Activated naive CD8-positive, alpha-beta T cell treated with anti-CD3 and anti-CD28 coated beads for 36 hours (primary cell): ENCODE measurements at places on chromosomes 3 and 15. TPM values are rescaled to one million over a fixed set of nuclear protein-coding genes. Genes with fewer than 3 reads are reported as not detected.

DNA sequence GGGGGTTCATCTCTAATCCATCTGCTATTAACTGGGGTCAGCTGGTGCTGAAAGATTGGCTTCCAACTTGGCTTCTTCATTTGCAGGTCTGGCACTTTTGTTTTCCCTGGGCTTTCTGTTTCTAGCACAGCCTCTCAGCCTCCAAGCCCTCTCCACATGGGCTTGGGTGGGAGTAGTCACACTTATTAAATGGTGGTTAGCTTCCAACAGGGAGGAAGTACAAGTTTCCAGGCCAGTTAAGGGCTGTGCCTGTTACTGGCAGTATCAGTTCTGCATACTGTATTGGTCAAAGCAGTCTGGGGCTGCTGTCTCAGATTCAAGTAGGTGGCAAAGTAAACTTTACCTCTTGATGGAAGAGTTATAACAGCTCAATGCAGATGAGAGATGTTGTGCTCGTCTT, 627.1 kb upstream of the CCDC54 start:
- no peak overlapping the region for H3K4me3 ChIP-seq
- no peak overlapping the region for H3K27ac ChIP-seq
- peaks cover 5% of the 10 kb centered on the region for H3K27me3 ChIP-seq
- no peaks in the 10 kb centered on the region for H3K36me3 ChIP-seq
- H3K4me1 ChIP-seq, result no peaks in the 10 kb centered on the region
- DNase-seq, result no peak

The TMEM212 gene
- total RNA-seq, result not detected

DNA sequence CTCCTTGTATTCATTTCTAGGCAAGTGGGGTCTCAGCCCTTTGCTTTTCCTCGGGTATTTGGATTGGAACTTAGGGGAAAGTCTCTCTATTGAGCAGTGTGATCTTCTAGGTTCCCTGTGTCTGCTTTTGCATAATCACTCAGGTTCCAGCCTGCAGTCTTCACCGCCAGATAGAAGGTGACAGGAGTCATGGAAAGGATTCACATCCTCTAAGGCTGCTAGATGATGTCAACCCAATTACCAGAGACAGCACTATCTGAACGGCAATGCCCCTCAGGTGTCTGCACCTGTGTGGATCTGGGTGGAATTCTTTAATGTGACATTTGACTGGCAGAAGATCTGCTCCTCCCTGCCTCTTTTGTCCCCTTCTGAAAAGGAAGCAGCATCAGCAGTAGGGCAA, 177.7 kb downstream of the P3H2 start:
- no peaks in the 10 kb centered on the region for H3K4me1 ChIP-seq
- no peaks in the 10 kb centered on the region for H3K36me3 ChIP-seq
- DNase-seq, result no peak
- peaks cover 7% of the 10 kb centered on the region for H3K27me3 ChIP-seq

The MED12L gene
- total RNA-seq, result 1.6 TPM

The CTDSPL gene
- 2.3 TPM for total RNA-seq

The CADPS gene
- total RNA-seq, result not detected

The POPDC2 gene
- 2.0 TPM for total RNA-seq

GRCh38 chr15:22780267-22780666, 6.2 kb upstream of the NIPA1 start:
- no peak overlapping the region for H3K27ac ChIP-seq
- H3K4me1 ChIP-seq, result peaks cover 14% of the 10 kb centered on the region
- H3K4me3 ChIP-seq, result no peak overlapping the region
- H3K27me3 ChIP-seq, result no peaks in the 10 kb centered on the region
- H3K36me3 ChIP-seq, result no peaks in the 10 kb centered on the region

The HRG gene
- total RNA-seq, result not detected

GRCh38 chr15:73841756-73842725, 31.3 kb upstream of the TBC1D21 start:
- DNase-seq, result no peak
- no peaks in the 10 kb centered on the region for H3K36me3 ChIP-seq
- no peak overlapping the region for H3K27ac ChIP-seq
- no peaks in the 10 kb centered on the region for H3K4me1 ChIP-seq
- H3K27me3 ChIP-seq, result peaks cover 14% of the 10 kb centered on the region

- no peak for DNase-seq
- no peaks in the 10 kb centered on the region for H3K27me3 ChIP-seq
- no peak overlapping the region for H3K27ac ChIP-seq
- H3K36me3 ChIP-seq, result no peaks in the 10 kb centered on the region
- H3K4me3 ChIP-seq, result no peak overlapping the region
Measured at GRCh38 chr3:138867996-138868395, 33.3 kb upstream of the PIK3CB start.

DNA sequence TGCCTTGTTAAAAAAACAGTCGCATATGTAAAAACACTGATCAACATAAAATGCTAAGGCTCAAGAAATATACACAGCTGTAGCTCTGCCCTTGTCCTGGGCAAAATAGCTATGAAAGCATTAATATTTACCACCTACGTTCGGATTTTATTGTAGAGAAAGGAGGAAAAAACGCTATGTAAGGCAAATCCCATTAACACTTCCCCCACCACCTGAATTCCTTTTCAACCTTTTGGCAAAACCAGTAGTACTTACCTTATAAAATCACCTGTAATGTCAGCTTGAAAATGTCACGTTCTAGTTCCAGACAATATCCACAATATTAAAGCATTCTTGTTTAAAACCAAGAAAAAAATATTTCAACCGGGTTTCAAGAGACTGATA, 3.6 kb downstream of the TRA2B start:
- peaks cover 5% of the 10 kb centered on the region for H3K27me3 ChIP-seq
- DNase-seq, result no peak
- peaks cover 88% of the 10 kb centered on the region for H3K36me3 ChIP-seq
- H3K4me3 ChIP-seq, result peak overlapping the region; percentile 99
- H3K4me1 ChIP-seq, result peaks cover 51% of the 10 kb centered on the region

- peaks cover 11% of the 10 kb centered on the region for H3K36me3 ChIP-seq
- H3K27ac ChIP-seq, result no peak overlapping the region
- H3K4me3 ChIP-seq, result no peak overlapping the region
- peaks cover 7% of the 10 kb centered on the region for H3K4me1 ChIP-seq
Measured at GRCh38 chr3:43685921-43686320, 4.8 kb upstream of the ABHD5 start.

DNA sequence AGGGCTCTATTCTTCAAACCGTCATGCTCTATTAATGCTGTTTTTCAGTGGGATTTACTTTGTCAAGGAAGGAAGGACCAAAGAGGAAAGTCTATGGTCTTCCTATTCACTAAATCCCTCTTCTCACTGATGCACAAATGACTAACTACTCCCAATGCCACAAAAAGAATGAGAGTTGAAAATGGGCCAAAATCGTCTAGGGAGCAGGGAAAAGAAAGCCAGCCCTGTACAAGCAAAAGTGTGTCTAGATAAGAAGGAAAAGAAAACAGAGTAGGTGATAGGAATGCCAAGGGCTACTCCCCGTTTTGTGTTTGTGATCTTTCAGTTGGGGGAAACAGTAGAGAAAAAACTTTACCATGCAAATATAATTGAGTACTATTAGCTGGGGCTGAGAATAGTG, 97.2 kb upstream of the TMCO5A start:
- no peaks in the 10 kb centered on the region for H3K4me1 ChIP-seq
- DNase-seq, result no peak
- no peaks in the 10 kb centered on the region for H3K36me3 ChIP-seq
- H3K27me3 ChIP-seq, result no peaks in the 10 kb centered on the region
- no peak overlapping the region for H3K27ac ChIP-seq
- no peak overlapping the region for H3K4me3 ChIP-seq

GRCh38 chr3:38001456-38002081, 11.0 kb downstream of the VILL start:
- H3K27me3 ChIP-seq, result no peaks in the 10 kb centered on the region
- no peak overlapping the region for H3K4me3 ChIP-seq
- H3K4me1 ChIP-seq, result peaks cover 37% of the 10 kb centered on the region
- DNase-seq, result no peak
- H3K27ac ChIP-seq, result no peak overlapping the region

DNA sequence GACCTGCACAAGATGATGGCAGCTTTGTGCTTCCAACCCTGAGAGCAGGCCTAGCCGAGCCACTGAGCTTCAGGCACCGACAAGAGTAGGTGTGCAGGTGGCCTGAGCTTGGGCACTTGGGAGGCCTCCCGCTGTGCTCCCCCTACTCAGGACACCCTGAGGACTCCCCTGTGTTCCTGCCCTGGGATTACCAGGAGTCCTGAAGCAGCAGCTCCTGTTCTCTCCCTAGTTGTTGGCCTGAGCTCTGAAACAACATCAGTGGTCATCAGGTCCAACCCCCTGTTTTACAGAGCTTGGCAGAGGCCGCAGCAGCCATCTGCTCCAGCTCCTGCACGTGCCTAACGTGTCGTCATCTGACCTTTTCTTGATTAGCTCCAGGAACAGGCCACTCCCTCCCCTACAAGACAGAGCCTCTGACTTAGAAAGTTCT, 8.0 kb upstream of the MESP2 start:
- no peaks in the 10 kb centered on the region for H3K27me3 ChIP-seq
- H3K4me1 ChIP-seq, result no peaks in the 10 kb centered on the region
- no peak for DNase-seq

- peaks cover 47% of the 10 kb centered on the region for H3K4me1 ChIP-seq
- no peak overlapping the region for H3K27ac ChIP-seq
- H3K4me3 ChIP-seq, result no peak overlapping the region
- DNase-seq, result no peak
- peaks cover 60% of the 10 kb centered on the region for H3K36me3 ChIP-seq
Measured at GRCh38 chr3:167711439-167711838, 23.3 kb downstream of the PDCD10 start.

- H3K4me3 ChIP-seq, result no peak overlapping the region
- no peak overlapping the region for H3K27ac ChIP-seq
- DNase-seq, result no peak
- peaks cover 15% of the 10 kb centered on the region for H3K36me3 ChIP-seq
- H3K4me1 ChIP-seq, result peaks cover 10% of the 10 kb centered on the region
Measured at GRCh38 chr3:157166561-157166960, 6.6 kb upstream of the CCNL1 start.

The PLSCR2 gene
- total RNA-seq, result not detected

The ANKRD63 gene
- not detected for total RNA-seq

The TP63 gene
- total RNA-seq, result not detected

The SPSB4 gene
- total RNA-seq, result not detected

DNA sequence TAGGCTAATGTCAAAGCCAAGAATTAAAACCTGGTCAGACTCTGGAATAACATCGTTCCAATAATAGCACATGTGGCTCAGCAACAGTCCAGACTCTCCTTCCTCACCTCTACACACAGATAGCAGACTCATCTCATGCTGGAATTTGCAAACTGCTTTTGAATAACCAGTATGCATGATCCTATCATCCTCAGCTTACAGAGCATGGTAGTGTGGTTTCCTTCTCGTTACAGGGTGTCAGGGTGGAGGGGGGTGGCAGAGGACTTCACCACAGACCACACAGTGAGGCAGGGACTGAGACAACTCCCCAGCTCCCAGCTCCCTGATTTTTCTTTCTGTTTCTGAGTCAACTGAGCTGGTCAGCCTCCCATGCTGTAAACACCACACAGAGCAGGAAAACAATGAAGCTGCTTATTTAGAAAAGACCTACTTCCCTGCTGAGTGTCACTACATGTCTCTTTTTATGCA, 101.6 kb downstream of the RPL22L1 start:
- no peaks in the 10 kb centered on the region for H3K36me3 ChIP-seq
- H3K4me1 ChIP-seq, result no peaks in the 10 kb centered on the region

- H3K4me1 ChIP-seq, result no peaks in the 10 kb centered on the region
- H3K27ac ChIP-seq, result no peak overlapping the region
- no peaks in the 10 kb centered on the region for H3K27me3 ChIP-seq
- DNase-seq, result no peak
- no peak overlapping the region for H3K4me3 ChIP-seq
Measured at GRCh38 chr3:9238721-9239295, 10.6 kb downstream of the SRGAP3 start.

GRCh38 chr3:19428729-19429128, 280.4 kb downstream of the KCNH8 start:
- no peak overlapping the region for H3K4me3 ChIP-seq
- DNase-seq, result no peak

- H3K27me3 ChIP-seq, result peaks cover 3% of the 10 kb centered on the region
- H3K4me3 ChIP-seq, result no peak overlapping the region
- no peaks in the 10 kb centered on the region for H3K4me1 ChIP-seq
Measured at GRCh38 chr3:159974-160373, 36.6 kb upstream of the CHL1 start.

GRCh38 chr3:121796970-121797369, 37.9 kb downstream of the IQCB1 start:
- no peak for DNase-seq
- peaks cover 5% of the 10 kb centered on the region for H3K4me1 ChIP-seq
- peaks cover 23% of the 10 kb centered on the region for H3K36me3 ChIP-seq
- H3K4me3 ChIP-seq, result no peak overlapping the region

GRCh38 chr15:65413760-65414144, 9.0 kb downstream of the IGDCC4 start:
- no peaks in the 10 kb centered on the region for H3K36me3 ChIP-seq
- H3K4me3 ChIP-seq, result no peak overlapping the region
- no peak for DNase-seq
- H3K27ac ChIP-seq, result no peak overlapping the region

GRCh38 chr3:100407977-100408532, 6.7 kb downstream of the LNP1 start:
- H3K36me3 ChIP-seq, result peaks cover 54% of the 10 kb centered on the region
- H3K27ac ChIP-seq, result no peak overlapping the region
- no peak for DNase-seq
- no peaks in the 10 kb centered on the region for H3K27me3 ChIP-seq
- no peak overlapping the region for H3K4me3 ChIP-seq
- peaks cover 18% of the 10 kb centered on the region for H3K4me1 ChIP-seq

The SCN5A gene
- 1.3 TPM for total RNA-seq

The ADGRG7 gene
- total RNA-seq, result not detected

The SCN11A gene
- total RNA-seq, result 0.12 TPM

GRCh38 chr15:69398491-69398891, 15.7 kb upstream of the KIF23 start:
- H3K4me1 ChIP-seq, result peaks cover 15% of the 10 kb centered on the region
- H3K27ac ChIP-seq, result no peak overlapping the region
- H3K27me3 ChIP-seq, result no peaks in the 10 kb centered on the region
- no peak overlapping the region for H3K4me3 ChIP-seq
- no peak for DNase-seq

The GOLIM4 gene
- 6.1 TPM for total RNA-seq

The LYZL4 gene
- total RNA-seq, result not detected
